Stomach (tissue), 19 donors: ENCODE measurements at places on chromosomes 12 and 14.

GRCh38 chr12:22322091-22322490 is 12.4 kb downstream of the ST8SIA1 start:
- DNase-seq: no peak

GRCh38 chr12:119005913-119006312 is 24.6 kb downstream of the SRRM4 start:
- no peak for DNase-seq

DNA sequence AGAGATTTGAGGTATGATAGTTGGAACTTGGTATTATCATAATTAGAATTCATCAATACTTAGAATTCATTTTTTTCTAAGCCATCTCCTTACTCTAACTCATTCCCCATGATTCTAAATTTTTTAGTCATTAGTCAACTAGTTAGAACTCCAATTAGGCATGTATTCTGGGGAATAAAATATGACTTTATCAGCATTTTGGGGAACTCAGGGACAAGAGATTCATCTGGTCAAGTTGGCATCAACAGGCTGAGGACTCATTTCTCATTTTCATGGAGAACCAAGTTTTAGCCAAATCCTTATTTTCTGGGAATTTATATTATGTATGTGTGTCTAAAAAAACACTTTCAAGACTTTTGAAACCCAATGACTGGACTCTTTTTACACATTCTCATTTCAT is 29.2 kb downstream of the DIP2B start:
- DNase-seq: no peak

- DNase-seq: peak; percentile 74
Observed at GRCh38 chr12:117875744-117876435, 92.9 kb downstream of the KSR2 start.

DNA sequence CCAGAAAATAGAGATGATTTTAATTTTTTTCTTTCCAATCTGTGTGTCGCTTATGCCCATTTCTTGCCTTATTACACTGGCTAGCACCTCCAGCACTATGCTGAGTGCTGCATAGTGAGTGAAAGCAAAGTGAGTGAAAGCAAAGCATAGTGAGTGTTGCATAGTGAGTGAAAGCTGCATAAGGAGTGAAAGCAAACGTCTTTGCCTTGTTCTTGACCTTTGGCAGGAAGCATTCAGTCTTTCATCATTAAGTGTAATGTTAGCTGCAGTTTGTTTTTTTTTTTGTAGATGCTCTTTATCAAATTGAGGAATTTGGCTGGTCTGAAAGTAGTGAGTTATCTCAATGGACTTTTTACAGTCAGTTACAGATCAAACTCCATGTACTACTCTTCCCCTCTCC is 6.9 kb upstream of the CORO1C start:
- DNase-seq: no peak

GRCh38 chr12:18591473-18591872 is 146.3 kb downstream of the PLCZ1 start:
- no peak for DNase-seq

- no peak for DNase-seq
Observed at GRCh38 chr12:109835827-109836226, 2.6 kb upstream of the TRPV4 start.

DNA sequence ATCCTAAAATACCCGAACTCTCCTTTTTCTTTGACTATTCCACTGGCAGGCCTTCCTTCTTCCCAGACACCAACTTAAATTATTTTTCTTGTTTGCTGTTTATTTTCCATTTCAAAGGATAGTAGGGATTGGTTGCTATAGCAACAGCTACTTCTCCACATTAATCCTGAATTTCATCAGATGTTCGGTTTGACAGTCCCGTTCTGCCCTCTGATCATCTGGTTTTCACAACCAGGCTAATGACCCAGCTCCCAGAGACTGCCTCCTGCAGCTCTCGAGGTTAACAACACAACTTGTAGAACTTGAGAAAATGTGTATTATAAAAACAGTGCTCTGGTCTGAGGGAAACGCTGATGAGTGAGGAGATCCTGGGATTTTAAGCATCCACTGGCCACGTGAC is 45.5 kb downstream of the NUAK1 start:
- DNase-seq: no peak

- DNase-seq: peak; percentile 21
Observed at GRCh38 chr14:101198398-101199027, 295.0 kb upstream of the RTL1 start.

- peak; percentile 72 for DNase-seq
Observed at GRCh38 chr12:110373025-110373424, 30.5 kb downstream of the ANAPC7 start.
